ENCODE measurements at places on chromosomes 12 and 14.

DNA sequence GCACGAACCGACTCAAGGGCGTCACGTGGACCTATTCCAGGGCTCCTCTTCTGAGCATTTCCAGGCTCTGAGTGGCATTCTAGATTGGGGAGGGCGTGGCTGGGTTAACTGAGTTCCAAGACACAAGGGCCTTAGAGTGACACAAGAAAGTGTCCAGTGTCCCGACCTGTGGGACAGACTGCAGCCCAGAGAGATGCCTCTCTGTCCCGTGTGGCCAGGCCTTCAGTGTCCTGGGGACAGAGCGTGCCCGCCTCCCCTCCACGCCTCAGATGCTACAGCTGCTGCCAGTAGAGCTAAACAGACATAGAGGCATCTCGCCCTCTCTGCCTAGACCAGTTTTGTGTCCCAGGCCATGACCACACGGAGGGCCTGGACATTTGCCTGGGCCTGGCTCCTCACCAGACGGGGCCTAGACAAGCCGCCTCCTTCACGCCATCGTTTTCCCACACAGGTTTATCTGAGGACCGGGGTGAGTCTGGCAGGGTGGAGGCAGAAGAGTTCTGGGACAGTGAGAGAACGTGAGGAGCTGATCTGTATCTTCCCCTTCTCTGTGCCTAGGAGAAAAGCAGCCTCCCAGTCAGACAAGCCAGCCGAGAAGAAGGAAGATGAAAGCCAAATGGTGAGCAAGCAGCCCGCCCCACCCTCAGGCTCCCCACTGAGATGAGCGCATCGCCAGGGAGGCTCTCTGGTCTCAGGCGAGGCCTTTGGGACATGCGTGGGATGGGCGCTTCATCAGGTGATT is 27.1 kb downstream of the DEGS2 start:
- no peak for DNase-seq

GRCh38 chr14:59269466-59269865 is 81.0 kb downstream of the DAAM1 start:
- no peak for DNase-seq

GRCh38 chr12:7091660-7092228 is 501 bp downstream of the C1R start:
- DNase-seq = no peak

DNA sequence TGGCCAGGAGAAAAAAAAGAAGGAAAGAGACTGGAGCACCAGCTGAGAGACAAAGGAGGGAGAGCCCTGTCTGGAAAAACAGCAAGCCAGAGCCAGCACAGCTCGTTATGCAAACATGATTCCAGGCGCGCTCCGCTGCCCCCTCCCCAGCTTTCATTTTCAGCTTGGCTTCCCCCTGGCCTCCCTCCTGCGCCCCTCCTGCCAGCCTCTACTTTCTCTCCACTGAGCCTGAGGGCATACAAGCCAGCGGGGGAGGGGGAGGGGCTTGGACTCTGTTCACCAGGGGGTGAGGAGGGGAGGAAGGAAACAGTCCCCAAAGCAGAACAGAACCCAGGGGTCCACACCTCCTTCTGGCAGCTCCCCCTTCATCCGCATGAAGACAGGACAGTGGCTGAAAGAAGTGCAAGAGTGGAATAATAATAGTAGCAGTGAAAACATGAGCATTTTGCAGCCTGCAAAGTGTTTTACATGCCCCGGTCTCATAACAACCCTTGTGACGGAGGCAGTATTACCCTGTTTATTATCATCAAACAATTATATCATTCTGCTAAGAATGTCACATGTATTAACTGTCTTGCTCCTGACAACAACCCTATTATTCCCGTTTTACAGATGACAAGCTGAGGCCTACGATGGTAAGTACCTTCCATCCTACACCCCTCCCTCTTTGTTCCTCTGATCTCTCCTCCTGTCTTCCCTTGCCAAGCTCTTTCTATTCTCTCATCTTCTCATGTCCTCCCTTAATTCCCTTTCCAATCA is 24.2 kb downstream of the SMUG1 start:
- DNase-seq = no peak

- DNase-seq = no peak
These were observed 92.8 kb downstream of the TRAFD1 start for GRCh38 chr12:112218150-112218549.

GRCh38 chr14:95725685-95726336 is 11.9 kb upstream of the TCL1A start:
- no peak for DNase-seq

- DNase-seq = no peak
These were observed 42.9 kb upstream of the NOS1 start for GRCh38 chr12:117404203-117404853.

DNA sequence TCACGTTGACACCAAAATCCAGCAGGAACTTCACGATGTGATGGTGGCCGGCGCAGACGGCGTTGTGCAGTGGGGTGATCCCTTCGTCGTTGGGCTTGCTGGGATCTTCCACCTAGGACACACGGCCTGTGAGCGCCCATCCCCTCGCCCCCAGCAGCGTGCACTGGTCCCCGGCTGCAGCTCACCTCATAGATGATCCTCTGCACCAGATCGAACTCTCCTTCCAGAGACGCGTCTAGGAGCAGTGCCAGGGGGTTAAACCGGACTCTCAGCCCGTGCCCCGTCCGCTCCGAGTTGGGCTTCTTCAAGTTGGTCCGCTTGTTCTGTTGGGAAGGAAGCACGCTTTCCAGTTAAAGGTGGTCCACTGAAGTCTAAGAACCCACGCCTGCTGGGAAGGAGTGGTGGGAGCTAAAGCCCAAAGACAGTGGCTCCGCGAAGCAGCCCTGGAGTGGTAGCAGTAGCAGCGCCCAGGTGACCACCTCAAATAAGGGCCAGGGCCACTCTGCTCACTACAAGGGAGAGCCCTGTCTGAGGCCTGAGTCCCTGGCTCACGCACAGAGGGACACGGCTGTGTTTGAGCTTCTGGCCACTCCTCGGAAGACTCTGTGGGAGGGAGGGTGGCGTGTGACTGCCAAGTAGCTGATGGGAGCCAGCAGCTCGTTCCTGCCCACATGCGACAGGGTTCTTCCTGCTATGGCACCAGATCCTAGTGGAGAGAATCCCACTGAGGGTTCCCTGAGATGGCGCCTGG is 23.3 kb downstream of the ZFYVE21 start:
- no peak for DNase-seq

GRCh38 chr12:52543985-52544883 is 8.7 kb downstream of the KRT71 start:
- no peak for DNase-seq

- DNase-seq = peak; percentile 3
These were observed 479 bp downstream of the KDM5A start for GRCh38 chr12:388541-389141.

GRCh38 chr14:29842228-29842627 is 85.4 kb downstream of the PRKD1 start:
- no peak for DNase-seq

- no peak for DNase-seq
These were observed 857.8 kb downstream of the C12orf50 start for GRCh38 chr12:87171356-87171755.

- no peak for DNase-seq
These were observed 15.7 kb downstream of the SLC38A2 start for GRCh38 chr12:46356655-46357437.

GRCh38 chr12:90959538-90960139 is 4.7 kb upstream of the CCER1 start:
- no peak for DNase-seq

- DNase-seq = no peak
These were observed 20.5 kb downstream of the RNF10 start for GRCh38 chr12:120554678-120555077.

DNA sequence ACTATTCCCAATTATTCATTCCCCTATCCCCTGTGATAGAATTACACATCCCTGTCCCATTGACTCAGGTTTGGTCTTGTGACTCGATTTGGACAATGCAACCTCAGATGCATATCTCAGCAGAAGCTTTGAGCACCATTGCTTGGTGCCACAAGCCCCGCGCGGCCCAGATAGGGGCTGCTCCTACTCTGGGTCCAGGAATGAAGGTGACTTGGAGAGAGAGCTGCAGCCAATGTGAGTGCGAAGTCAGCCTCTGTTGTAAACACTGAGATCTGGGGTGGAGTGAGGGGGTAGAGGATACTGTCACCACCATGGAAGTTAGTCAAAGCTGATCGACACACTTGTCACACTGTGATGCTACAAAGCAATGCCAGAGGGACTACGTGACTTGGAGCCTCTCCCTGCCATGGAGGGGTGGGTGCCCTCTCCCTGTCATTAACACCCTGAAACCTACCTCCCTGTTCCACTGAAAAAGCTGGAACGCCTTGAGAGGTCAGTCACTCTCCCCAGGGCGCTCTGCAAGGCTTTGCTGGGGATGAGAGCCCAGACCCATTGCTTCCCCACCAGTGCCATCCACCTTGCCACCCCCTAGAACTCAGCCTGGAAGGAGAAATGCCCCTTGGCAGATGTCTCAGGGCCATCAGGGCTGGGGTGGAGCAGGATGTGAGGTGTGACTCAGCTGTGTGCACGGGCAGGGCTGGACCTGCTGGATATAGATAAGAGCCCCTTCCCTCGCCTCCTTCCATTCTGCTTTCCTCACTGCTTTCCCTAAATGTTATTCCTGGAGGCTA is 6.6 kb upstream of the PLEK2 start:
- no peak for DNase-seq

GRCh38 chr12:98799822-98800221 is 154.7 kb downstream of the APAF1 start:
- DNase-seq = no peak

GRCh38 chr12:132710405-132711079 is at the start of gene PGAM5:
Gene PGAM5, plus strand, starts transcription at chr12:132710842. Its CDS starts 35 bp downstream, at chr12:132710877.
- peak; percentile 80 for DNase-seq

GRCh38 chr14:29911810-29912209 is 15.8 kb downstream of the PRKD1 start:
- DNase-seq = no peak

- DNase-seq = no peak
These were observed 2.7 kb upstream of the CLEC6A start for GRCh38 chr12:8453021-8453513.

GRCh38 chr14:31269634-31270195 is 62.1 kb upstream of the HECTD1 start:
- DNase-seq = no peak

- no peak for DNase-seq
These were observed 36.6 kb upstream of the CIT start for GRCh38 chr12:119913536-119914330.

DNA sequence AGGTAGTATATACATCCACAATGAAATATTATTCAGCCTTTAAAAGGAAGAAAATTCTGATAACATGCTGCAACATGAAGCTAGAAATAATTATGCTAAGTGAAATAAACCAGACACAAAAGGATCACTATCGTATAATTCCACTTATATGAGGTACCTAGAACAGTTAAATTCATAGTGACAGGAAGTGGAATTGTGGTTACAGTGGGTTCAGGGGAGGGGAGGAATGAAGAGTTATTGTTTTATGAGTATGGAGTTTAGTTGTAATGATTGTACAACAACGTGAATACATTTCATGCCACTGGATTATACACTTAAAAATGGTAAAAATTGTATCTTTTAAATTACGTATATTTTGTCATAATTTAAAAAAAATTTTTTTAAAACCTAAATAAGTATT is 21.0 kb downstream of the EEA1 start:
- DNase-seq = no peak

DNA sequence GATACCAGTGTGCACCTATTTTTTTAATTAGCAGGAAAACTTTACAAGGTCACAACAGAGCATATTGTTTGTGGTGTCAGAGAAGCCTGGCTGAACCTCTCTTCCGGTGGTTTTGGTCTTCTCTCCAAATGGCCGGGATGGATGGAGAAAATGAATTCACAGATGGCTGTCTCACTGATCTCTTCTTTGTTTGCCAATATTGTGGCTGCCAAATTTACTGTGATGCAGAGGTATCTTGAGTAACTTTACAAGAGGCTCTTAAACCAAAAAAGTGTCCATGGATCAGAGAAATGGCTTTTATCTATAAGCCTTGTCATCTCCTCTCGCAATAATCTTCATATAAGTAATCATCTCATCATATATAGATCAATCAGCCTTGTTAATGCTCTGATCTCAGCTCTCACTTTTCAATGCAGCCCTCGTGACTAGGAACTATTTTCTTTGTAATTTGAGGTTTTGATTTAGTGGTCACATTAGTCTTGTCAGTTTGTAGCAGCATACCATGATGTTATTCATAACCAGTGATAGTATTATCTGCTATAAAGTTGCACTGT is 308.1 kb downstream of the EGLN3 start:
- DNase-seq = no peak

DNA sequence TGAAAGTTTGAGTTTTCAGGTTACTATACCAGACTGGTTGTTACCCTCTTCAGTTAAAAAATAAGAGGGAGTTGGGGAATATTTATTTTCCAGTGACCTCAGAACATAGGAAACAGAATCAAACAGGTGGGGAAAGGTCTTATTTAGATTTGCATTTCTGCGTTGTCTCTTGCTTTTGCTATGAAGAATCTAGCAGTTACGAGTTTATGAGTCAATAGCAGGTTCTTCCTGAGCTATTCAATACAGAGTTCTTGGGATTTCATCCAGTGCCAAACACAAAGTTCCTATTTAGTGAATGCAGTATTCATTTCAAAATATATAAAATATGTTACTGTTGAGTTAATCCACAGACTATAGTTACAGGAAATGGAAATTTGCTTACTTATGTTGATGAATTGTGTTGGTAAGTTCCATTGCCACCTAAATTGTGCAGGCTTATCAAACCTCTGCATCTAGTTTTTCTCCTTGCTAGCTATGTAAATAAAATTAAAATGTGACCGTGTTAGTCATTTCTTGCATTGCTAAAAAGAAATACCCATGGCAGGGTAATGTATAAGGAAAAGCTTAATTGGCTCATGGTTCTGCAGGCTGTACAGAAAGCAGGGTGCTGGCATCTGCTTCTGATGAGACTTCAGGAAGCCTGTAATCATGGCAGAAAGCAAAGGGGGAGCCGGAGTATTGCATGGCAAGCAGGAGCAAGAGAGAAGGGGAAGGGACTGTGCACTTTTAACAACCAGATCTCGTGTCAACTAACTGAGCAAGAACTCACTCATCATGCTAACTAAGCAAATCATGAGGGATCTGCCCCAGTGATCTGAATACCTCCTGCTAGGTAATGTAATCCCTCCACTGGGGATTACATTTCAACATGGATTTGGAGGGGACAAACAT is 110.2 kb downstream of the KTN1 start:
- no peak for DNase-seq

GRCh38 chr12:111570084-111570961 is 28.8 kb downstream of the ATXN2 start:
- DNase-seq = no peak

GRCh38 chr12:130026608-130027176 is 122.9 kb upstream of the TMEM132D start:
- DNase-seq = no peak

All from stimulated activated CD4-positive, alpha-beta T cell treated with anti-CD3 and anti-CD28 coated beads, TNF-alpha, amount 100 ng/mL, for 1 hour (primary cell).